Urothelium cell line (cell line): ENCODE measurements at places on chromosomes 5 and 9.

DNA sequence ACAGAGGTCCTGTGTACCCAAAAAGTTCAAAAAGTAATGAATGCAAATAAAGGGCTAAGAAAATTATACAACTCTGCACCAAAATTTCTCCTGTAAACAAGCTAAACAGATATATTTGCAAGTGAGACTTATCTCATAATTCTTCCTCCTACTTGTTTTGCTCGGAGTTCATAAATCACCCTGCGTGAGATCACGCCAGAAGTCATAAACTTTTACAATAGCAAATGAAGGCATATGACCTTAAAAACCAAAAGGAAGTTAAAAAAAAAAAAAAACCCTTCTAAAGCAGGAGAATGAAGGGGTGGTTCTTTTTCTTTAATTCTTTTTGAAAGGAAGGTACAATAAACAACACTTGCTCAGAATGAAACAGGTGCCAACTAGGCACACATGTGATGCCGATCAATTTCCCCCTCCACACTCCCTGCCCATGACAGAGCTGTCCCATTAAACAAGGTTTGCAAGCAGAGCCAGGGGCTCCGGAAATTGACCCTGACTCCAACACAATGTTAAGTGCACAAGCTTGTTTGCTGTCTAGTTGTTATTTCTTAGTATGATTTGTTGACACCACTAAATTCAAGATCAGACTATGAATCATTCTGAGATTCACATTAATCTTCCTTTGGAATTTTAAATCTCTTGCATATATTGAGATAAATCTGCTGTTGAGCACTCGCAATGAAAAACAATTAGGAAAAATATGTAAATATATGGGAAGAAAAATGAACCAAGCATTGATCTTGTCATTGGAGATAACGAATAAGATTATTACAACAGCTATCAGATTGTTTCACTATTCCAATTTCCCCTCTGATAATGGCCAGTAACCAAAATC is 46.3 kb downstream of the DROSHA start:
- DNase-seq: no peak

GRCh38 chr9:85053206-85053786 is 383.8 kb downstream of the NTRK2 start:
- DNase-seq: peak; percentile 16

- DNase-seq: no peak
Measured at GRCh38 chr5:89374144-89374784, 491.3 kb upstream of the MEF2C start.

DNA sequence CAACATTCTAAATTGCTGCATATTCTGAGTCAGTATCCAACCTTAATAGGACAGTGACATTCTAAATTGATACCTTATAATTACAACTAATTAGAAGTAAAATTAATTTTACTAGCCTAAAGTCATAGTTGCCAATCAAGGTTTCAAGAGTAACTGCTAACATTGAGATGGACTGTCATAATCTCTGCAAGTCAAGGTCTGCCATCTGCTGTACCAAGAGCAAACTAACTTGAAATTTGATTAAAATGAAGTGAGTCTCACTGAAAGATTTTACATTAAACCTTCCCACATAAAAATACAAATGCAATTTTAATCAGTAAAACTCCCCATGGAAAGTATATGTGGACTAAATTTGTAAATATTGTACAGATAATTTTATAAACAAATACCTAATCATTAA is 235.3 kb downstream of the PRDM9 start:
- DNase-seq: no peak

GRCh38 chr9:121153642-121154041 is 48.0 kb downstream of the RAB14 start:
- DNase-seq: no peak

- no peak for DNase-seq
Measured at GRCh38 chr5:11378461-11378860, 525.8 kb downstream of the CTNND2 start.

DNA sequence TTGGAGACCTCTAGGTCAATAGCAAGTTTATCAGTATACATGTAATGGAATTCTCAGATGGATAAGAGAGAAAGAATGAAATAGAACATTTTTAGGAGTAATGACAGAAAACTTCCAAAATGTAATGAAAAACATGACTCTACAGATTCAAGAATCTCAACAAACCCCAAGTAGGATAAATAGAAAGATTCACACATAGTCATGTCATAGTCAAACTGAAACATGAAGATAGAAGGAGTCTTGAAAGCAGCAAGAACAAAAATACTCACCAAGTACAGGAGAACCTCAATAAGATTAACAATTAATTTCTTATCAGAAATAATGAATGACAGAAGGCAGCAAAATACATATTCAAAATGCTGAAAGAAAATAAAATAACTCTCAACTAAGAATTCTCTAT is 164.5 kb downstream of the SPATA31D1 start:
- DNase-seq: no peak

GRCh38 chr9:123655681-123656423 is 274.1 kb downstream of the DENND1A start:
- no peak for DNase-seq

DNA sequence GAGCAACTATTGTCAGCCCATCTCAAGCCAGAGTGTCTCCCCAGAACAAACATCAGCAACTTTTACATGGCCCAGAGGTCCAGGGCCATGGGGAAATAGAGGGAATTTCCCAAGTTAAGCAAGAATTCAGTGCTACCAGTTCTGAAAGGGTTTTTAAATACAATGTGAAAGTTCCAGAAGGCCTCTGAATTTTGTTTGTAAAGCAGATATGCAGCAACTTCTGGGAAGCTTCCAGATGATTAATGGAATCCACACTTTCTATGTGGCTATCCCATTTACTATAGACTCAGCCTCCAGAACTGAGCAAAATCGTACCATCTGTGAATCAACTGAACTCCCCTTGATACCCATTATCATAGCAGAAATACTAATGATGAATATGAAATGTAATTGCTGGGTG is 93.8 kb downstream of the FEM1C start:
- DNase-seq: no peak

DNA sequence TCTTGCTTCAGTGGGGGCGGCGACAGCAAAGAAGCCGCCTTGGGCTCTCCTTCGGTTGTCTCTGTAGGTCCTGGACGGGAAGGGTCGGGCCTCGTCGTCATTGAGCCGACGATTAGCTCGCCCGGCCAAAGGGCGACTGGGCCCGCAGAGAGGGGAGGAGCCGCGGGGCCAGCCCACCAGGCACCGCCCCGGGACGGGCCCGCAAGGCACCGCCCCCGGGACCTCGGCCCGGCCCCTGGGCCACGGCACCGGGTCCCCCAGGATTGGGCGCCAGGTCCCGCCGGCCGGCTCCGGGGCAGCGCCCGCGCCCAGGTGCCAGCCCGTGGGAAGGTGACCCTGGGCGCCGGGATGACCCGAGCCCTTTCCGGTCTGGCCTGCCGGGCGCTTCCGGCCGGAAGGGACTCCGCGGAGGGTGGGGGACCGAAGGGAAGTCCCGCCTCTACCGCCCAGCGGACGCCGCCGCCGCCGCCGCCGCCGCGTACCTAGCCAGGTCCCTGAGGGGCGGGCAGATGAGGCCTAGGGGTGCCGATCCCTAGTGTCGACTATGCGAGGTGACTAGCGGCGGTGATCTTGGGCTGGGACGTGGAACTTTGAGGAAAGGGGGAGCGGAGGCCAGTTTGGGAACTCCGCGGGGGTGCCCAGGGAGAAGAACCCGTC is at the start of the genes GBA2 and RGP1:
Gene GBA2, minus strand, starts transcription at position 371 of the 657 bp plus-strand sequence. CDS start 524 bp downstream, outside the sequence.
Gene RGP1, plus strand, starts transcription at position 430 of the 657 bp plus-strand sequence. CDS start 469 bp downstream, outside the sequence.
- peak; percentile 90 for DNase-seq

DNA sequence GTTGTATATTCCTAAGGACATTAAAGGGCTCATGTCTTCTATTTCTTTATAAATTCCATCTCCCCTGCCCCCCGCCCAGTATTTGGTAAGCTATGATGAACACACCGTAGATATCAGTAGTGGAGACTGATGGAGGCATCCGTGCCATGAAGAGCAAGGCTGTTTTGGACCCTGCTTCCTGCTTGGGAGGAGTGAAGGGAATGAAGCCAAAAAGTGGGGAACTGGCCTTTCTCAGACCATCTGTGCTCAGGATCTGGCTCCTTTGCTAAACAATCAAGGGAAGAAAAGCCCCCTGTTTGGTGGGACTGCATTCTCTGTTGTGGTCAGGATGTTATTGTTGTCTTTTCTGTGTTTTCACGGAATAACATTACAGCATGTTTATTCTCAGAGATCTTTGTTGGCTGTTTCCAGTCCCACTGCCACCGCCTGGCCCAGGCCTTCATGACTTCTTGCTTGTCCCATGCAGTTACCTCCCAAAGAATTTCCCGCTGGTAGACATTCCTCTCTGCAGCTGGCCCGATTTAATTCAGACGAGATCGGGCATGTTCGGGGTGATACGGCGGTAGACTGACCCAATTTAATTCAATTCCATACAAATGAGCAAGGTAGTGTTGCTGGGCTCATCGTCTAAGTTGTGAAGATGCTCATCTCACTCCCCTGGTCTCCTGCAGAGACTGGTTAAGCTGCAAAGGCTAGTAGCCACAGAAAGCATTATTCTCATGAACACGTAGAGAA is 31.4 kb upstream of the ANKH start:
- DNase-seq: no peak

- DNase-seq: peak; percentile 53
Measured at GRCh38 chr5:142720641-142721271, 34.9 kb upstream of the FGF1 start.

GRCh38 chr5:88845081-88845697 is 37.8 kb downstream of the MEF2C start:
- no peak for DNase-seq

- DNase-seq: no peak
Measured at GRCh38 chr5:135266975-135267374, 132.1 kb downstream of the MACROH2A1 start.

GRCh38 chr9:121249563-121249962 is 18.4 kb upstream of the GSN start:
- DNase-seq: no peak

GRCh38 chr5:73298772-73299630 is 126.0 kb downstream of the TMEM174 start:
- DNase-seq: no peak

GRCh38 chr9:108117795-108118194 is 628.2 kb upstream of the KLF4 start:
- no peak for DNase-seq

DNA sequence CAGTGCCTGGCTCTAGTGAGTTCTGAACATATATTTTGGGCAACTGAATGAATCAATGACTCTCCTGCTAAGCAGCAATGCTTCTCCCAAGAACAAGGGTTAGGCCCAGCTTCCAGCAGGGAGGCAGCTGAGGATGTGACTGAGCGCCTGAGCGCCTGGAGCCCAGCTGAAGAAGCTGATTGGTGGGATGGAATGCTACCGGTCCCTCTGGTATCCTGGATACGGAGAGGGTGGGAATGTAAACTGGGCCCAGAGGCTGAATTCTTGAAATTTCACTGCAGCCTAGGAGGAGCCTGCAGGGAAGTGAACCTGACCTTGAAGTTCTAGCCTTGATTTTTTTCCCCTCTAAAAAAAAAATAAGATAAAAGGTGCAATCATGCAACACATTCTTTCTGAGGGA is 43.2 kb downstream of the WWC1 start:
- DNase-seq: no peak

- DNase-seq: no peak
Measured at GRCh38 chr9:878239-878638, 36.7 kb downstream of the DMRT1 start.

- DNase-seq: no peak
Measured at GRCh38 chr9:121323449-121324151, 46.5 kb downstream of the STOM start.

DNA sequence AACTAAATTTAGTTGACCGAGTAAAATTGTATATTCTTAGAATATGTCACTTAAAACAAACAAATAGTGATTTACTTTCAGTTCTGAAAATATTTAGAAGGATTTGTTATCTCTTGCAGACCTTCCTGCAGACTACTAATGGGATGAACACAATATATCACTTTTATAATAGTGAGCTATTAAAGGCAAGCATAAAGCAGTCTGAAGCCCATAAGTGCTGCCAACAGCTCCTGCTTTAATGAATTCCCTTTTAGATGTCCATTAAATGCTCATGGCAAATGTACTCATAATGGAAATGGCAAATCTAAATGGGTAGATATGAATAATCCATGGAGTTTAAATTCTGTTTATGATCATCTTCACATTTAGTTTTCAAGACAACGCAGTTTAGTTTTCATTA is 170.2 kb downstream of the RANBP17 start:
- no peak for DNase-seq

DNA sequence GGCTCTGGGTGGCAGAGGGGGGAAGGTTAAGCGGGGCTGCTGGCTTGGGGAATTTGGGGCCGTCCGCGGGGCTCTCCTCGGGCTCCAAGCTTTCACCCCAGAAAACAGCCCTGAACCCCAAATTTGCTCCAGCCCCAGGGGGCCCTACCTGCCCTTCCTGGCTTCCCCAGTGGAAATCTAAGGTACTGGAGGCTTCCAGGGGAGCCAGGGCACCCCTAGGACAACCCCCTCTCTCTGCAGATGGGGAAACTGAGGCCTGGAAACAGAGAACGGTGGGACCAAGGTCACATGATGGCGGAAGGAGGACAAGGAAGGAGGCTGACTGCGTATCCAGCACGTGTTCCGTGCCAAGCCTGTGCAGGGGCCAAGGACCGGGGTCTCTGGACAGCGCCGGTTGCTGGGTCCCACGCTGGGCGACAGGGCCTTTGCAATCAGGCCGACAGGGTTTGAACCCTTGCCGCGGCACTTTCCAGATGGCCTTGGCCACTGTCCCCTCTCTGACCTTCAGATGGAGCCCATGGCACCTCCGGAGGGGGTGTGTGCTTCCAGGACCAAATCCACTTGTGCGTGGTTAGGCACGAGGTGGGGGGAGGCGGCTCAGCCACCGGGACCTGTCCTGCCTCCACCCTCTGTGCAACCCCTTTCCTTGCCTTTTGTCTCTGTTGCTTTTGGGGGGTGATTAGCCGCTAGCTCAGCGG is 183.1 kb downstream of the C9orf50 start:
- DNase-seq: no peak

DNA sequence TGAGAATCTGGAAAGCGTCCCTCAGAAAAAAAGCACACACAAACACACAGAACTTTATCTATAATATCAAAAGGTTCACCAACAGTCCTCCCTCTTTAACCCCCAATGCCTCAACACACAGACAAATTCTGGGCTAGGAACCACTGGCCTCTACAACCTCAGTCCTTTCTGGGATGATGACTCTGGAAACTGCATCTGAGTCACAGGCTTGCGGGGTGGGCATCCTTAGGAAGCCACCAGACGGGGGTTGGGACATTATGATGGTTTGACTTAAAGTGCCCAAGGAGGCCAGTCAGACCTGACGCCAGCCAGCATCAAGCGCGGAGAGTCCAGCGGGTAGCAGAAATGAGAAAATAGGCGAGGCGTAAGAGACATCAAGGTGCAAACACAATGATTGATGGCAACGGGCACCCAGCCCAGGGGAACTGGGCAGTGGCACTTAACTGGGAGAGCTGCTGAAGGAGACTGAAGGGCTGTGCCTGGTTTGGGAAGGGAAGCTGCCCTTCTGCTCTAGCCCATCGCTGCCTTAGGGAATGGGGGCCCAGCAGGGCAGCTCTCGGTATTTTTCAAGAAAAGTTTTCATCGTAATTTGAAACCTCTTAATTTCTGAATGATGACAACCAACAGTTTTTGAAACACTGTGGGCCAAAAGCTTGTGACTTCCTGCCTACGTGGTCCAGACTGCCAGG is 20.7 kb downstream of the SPRY4 start:
- DNase-seq: no peak
